ENCODE measurements at places on chromosomes 1 and 21. TPM values are rescaled to one million over a fixed set of nuclear protein-coding genes. Genes with fewer than 3 reads are reported as not detected.

GRCh38 chr1:167107456-167107855 is 13.6 kb downstream of the STYXL2 start:
- no peak for DNase-seq

TNN gene
- 0.18 TPM for total RNA-seq

DNA sequence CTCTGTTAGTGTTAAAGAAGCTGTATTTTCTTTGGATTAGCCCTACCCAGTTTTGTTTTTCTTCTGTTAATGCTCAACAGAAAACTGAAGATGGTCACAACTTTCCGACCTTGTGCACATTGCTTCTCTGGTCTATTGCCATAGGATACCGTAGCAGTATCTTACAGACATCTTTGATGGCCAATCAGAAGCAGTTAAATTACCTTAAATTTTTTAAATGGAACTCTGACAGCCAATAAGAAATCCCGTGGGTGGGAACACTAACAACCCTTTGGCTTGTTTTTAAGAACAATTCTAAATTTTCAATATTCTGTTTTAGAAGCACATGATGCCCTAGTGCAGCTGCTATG is 17.2 kb downstream of the NFYC start:
- no peak for DNase-seq

GRCh38 chr21:29074783-29075182 is 1.3 kb upstream of the CCT8 start:
- DNase-seq: no peak

KRTAP19-3 gene
- total RNA-seq: not detected

GRCh38 chr1:3956527-3957170 is 56.6 kb upstream of the C1orf174 start:
- DNase-seq: no peak

DNA sequence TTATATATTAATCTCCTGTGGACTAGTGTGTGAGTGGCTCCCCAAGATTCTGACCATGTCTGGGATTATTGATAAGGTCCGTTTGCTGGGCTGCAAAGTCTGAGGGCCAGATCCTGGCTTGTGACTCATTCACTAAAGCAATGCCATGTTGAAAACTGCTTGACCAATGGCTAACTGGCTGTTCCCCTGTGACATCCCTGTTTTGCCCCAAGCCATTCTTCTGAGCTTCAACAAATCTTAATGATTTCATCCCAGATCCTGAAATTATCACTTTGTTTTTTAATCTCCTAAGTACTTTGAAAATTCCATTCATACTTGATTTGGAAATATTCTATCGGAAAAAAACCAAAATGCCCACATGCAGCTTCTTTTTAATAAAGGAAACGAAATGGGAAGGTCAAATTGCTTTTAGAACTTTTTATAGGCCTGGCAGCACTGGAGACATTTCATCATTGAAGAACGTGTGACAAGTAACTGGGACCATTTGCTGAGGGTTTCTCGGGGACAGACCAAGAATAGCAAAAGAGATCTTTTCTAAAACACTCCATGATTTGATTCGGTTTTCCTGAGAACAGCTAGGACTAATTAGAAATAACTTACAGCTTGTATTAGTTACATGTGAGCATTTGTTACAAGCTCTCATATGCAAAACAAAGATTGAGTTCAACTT is 121.3 kb downstream of the TGFB2 start:
- no peak for DNase-seq

ARHGEF2 gene
- 75.7 TPM for total RNA-seq

DNA sequence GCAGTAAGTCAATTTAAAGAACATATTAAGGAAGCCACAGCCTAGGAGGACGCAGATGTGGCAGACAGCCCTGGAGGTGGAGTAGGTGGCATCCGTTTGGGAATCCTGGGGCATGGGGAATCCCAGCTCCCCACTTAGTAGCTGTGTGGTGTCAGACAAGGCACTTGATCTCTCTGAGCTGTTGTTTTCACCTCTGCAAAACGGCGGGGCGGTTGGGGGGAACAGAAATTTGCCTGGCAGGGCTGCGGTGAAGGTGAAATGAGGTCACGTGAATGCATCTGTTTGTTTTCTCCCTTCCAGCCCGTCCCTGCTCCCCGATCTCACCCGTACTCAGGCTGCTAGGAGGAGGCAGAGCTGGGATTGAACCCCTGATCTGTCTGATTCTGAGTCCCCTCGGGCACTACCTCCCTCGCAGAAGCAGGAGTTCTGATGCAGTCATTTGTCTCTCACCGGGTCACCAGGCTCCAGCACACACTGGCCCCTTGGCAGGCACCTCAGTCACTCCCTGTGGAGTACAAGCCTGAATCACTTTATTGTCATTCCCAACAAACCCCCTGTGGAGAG is 2.2 kb upstream of the LAPTM5 start:
- peak; percentile 37 for DNase-seq

- no peak for DNase-seq
Observed at GRCh38 chr1:154575951-154576566, 8.5 kb downstream of the CHRNB2 start.

GRCh38 chr1:205849619-205850355 is at the start of gene PM20D1:
PM20D1 (minus strand) TSS chr1:205850132; CDS start chr1:205850072, 60 bp downstream.
- peak; percentile 87 for DNase-seq

RSPO1 gene
- 0.50 TPM for total RNA-seq

GRCh38 chr1:202254454-202255252 is 61.1 kb downstream of the LGR6 start:
- DNase-seq: no peak

DNA sequence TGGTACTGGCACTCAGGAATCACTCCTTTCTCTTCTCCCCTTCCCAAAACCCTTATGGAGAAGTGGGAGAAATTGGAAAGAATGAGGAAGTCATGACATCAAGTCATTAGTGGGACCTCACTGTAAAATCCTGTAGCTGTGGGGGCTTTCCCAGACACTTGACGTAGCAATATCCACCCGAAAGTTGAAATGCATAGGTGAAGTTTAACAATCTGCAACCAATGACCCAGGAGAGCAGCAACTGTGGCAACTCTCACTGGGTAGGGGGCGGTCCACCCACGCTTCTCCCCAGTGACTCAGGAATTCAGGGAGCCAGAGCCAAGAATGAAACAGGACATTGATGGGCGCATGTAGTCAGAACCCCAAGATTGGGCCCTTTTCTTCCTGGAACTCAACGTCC is 27.0 kb downstream of the ABCA4 start:
- no peak for DNase-seq

GRCh38 chr1:14441302-14441741 is 157.2 kb upstream of the KAZN start:
- no peak for DNase-seq

DNA sequence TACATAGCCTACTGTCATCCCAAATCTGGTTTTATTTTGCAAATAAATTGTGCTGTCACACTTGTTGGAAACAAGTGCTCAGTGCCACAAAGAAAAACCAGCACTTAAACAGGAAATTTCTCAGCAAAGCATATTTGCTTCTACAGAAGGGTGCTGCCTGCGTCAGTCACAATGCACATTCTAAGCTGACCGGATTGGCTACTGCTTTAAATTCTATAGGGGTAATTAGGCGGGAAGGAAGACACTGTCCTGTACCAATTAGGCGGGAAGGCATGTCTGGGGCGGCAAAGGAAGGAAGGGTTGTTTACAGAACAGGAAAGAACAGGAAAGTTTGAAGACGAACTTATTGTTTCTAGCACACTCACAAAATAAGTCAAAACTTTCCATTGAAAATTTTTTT is 2.8 kb downstream of the IFI16 start:
- DNase-seq: no peak

DNA sequence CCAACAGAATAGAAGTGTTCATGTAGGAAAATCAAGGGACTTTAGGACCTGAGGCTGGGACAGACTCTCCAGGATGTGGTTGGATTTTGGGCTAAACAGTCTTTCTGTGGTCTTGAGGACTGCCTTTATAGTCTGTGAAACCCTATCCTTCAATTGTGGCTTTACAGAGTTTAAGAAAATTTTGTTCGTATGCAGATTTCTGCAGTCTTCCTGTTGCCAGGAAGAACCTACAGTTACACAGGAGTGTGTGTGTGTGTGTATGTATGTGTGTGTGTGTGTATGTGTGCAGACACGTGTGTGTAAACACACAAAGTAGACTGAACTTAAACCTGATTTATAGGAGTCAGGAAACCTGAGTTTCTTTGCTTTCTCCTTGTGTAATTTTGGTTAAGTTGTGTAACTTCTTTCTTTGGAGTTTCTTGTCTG is 22.8 kb downstream of the NEK7 start:
- DNase-seq: no peak

- no peak for DNase-seq
Observed at GRCh38 chr1:92690212-92690906, 94.5 kb downstream of the EVI5 start.

DNA sequence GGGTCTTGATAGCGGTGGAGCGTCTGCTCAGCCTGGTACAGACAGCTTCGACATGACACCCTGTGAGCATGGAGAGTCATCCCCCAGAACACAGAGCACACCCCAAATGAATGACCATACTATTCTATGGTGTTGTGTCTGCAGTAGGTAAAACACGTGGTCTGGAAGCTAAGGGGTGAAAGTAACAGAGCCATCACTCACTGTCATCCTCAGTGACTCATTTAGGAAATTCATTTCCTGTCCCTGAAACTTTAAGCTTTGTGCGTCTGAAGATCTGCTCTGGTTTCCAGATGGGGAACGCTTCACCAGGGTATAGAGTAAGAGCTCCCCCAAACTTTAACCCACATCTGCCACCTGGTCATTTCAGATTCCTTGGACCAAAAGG is 94.8 kb upstream of the DISP3 start:
- no peak for DNase-seq

ADORA1 gene
- 14.8 TPM for total RNA-seq

- no peak for DNase-seq
Observed at GRCh38 chr1:100882698-100883097, 11.9 kb downstream of the EXTL2 start.

- DNase-seq: no peak
Observed at GRCh38 chr21:15831497-15831896, 101.7 kb downstream of the USP25 start.

- no peak for DNase-seq
Observed at GRCh38 chr1:93988634-93989350, 79.6 kb upstream of the GCLM start.

BNIPL gene
- 0.23 TPM for total RNA-seq

CELA3A gene
- total RNA-seq: 0.86 TPM

DNA sequence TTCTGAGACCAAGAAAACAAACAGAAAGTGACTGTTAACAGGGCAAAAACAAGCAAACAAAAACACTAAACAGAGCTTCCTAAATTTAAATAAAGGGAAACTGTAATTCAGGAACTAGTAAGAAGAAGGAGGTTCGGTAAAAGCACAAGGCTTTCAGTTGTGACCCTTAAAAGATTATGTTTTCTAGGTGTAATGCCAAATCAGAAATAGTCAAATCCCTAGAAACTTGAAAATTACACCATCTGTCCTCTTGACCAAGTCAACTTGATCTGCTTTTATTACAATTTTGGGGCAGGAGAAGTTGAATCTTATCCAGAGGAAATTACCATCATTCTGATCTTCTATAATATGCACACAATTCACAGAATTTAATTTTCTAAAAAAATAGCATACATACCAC is 754.0 kb upstream of the ADGRL4 start:
- DNase-seq: no peak

CCDC28B gene
- 12.8 TPM for total RNA-seq

MYOC gene
- total RNA-seq: 4.0 TPM

GRCh38 chr21:33914188-33914587 is 1.4 kb downstream of the ATP5PO start:
- no peak for DNase-seq

DNA sequence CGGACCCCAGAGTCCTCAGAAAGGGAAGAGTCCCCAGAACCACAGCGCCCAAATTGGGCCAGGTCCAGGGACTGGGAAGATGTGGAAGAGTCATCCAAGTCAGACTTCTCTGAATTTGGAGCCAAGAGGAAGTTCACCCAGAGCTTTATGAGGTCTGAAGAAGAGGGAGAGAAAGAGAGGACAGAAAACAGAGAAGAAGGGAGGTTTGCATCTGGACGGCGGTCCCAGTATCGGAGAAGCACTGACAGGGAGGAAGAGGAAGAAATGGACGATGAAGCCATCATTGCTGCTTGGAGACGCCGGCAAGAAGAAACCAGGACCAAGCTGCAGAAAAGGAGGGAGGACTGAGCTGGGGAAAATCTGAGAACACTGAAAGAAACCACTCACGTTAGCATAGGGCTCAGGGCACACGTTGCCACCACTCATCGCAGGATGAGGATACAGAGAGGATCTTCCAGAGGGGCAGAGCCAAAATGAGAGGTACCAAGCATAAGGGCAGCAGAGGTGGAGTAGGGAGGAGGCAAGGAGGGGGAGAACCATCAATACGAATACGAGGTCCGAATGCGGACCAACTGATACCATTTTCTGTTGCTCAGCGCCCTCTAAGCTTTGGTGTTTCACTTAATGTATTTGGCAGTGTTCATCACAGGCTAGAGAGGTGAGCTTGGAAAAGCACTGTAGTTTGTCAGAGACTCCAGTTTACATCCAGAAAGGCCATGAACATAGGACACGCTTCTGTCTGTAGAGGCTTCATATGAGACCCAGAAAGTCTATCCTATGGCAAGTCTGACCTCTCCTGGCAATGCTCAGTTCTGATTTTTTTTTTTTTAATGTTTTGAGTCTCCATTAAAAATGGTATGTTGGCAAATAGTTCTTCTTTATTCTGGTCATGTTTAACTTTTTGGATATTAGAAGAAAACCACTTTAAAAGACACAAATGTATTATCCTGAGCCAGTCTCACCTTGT is 34.7 kb downstream of the STYXL2 start:
- DNase-seq: no peak

DNA sequence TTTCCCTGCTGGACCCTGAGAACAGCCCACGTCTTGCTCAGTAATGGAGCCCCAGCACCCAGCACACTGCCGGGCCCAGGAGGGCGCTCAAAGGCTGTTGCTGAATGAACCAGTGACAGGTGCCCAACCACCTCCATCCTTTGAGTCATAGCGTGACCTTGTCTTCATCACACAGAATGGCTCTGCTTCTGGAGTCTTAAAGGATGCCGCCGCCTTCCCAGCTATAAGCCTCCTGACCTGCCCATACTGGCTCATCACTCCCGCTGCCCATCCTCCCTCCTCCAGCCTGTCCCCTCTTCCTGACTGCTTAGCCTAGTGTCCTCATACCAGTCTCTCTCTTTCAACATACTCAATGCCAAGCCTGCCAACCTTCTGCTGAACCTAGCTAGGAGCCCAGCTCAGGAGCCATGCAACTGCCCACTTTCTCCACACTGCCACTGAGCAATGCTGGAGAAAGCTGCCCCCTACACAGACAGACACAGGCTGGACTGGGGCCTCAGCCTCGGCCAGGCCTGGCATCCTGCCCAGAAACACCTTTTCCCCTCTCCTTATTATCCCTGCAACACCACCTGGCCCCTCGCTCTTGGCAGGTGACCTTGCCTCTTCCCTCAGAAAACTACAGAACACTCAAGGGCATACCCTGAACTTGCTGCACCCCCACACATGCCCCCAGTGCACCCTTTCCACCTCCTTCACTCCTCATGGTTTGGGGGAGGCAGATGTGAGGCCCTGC is 14.1 kb downstream of the TTC39A start:
- no peak for DNase-seq

All from right cardiac atrium (tissue), 5 donors.